ENCODE measurements at places on chromosomes 7 and 10.

DNA sequence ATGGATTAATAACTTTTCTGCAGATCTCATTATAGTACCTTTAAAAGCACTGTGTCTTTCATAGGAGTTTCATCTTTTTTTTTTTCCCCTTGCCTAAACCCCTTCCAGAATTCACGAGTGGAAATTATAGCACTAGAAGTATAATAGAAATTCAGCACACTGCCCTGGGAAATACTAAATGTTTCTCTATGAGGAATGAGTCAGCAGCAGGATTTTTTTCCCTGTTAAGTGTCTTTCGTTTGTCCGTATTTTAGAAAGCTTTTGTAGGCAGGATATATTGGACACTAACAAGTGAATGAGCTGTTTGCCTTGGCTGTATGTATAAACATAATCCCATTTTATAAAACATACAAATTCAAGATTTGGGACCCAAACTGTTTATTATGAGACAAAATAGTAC lies 105.8 kb downstream of the EXOC4 start:
- DNase-seq: no peak

- DNase-seq: no peak
Observed at GRCh38 chr10:52443419-52444388, 129.6 kb downstream of the DKK1 start.

- DNase-seq: no peak
Observed at GRCh38 chr10:21015851-21016250, 118.7 kb upstream of the NEBL start.

DNA sequence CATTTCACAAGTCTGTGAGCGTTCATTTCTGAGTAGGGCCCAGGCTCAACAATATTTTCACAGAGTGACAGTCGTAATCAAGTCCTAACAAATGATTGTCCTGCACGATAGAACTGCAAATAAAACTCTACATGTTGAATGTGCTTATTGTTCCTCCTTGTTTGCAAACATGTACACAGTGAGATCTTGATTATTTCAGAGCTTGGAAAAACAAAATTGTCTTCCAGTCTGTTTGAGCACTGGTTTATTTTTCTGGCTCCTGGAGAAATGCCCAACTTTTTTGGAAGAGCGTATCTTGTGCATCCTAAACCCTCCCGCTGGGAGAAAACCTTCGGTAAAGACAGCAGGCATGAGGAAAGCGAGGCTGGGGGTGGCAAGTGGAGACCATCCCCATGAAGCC lies 91.1 kb downstream of the TEX36 start:
- DNase-seq: no peak

DNA sequence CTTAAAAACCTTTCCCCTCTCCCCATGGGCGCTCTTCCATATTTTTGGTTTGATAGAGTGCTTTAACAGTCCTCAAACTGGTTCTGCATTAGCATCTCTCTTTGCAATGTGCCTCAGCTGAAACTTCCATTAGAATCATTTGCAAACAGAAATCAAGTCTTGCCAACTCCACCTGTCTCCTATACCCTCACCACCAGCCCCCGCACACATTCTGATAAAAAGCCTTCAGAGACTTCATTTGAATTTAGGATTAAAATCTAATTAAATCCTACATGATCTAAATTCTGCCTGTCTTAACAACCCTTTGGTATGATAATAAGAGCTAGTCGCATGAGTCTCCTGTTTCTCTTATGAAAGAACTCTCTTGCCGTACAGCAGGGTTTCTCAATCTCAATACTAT lies 384.9 kb upstream of the ETV1 start:
- no peak for DNase-seq

GRCh38 chr10:10247585-10247984 lies 770.1 kb upstream of the CELF2 start:
- no peak for DNase-seq

DNA sequence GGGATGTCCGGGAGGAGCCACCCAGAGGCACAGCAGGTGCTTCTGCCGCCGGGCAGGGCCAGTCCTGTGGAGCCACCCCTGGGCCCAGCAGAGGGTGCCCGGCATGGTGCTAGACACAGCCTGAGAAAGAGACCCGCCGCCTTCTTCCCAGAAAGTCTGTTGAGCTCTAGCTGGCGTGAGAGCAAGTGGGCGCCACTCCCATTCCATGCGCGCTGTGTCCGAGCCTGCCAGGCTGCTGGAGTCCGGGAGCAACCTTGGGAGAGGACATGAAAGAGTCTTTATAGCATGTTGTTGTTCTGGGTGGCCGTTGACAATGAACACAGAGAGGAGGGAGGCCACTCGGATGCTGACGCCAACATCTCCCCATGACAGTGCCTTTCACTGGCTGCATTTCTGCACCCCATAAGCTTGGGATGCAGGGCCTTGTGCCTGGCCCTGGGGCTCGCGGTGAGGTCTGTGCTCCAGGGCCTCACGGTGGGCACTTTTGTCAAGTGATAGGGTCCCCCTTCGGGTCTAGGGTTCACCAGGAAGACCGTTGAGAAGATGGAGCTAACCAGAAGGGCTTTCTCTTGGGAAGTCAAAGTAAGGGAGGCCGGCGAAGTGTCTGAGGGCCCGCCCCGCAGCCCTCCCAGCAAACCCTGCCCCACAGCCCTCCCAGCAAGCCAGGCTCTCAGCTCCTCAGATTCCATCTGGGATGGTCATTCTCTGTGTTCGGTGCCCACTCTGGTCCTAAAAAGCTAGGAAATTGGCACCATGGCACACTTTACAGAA lies 47.3 kb downstream of the NKX6-2 start:
- DNase-seq: peak; percentile 33

DNA sequence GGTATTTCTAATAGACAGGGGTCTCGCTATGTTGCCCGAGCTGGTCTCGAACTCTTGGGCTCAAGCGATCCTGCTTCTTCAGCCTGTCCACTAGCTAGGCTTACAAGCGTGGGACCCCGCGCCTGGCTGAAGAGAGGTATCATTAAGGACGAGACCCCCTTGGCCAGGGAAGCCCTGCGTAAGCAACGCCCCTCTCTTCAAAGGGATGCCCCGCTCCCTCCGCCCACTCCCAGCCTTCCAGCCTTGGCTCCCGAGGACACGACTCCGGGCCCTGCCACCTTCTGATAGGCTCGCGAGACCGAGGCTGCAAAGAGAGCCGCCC lies 220 bp upstream of the ZKSCAN5 start:
- DNase-seq: no peak

All from tibial nerve (tissue), 4 donors.